ENCODE measurements at places on chromosomes 1 and 21.

DNA sequence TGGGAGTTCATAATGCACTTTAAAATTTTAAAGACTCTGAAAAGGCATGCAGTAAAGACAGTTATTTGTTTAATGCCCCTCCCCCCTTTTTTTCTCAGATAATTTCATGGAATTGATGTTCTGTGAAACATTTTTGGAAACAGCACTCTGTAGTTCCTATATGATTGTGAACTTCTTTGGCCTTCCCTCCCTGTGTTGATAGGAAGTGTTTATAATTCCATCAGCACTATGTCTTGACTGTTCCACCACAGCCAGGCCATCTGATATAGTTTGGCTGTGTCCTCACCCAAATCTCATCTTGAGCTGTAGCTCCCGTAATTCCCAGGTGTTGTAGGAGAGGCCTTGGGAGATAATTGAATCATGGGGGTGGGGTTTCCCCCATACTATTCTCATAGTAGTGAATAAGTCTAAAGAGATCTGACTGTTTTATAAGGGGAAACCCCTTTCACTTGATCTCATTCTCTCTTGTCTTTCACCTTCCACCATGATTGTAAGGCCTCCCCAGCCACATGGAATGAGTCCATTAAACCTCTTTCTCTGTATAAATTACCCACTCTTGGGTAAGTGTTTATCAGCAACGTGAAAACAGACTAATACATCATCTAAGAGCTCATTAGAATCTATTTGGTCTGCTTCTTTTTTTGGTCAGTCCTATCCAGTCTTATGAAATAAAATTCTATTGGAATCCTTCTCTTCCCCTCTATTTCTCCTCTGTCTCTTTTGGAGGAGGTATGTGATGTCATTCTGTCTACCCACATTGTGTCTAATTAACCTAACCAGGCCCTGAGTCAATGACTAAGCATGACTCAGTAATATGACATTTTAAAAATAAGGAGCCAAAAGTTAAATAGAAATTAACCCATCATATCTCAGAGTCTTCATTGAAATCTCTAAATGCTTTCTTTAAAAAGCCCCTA is 8.9 kb downstream of the CCDC185 start:
- DNase-seq = no peak

GRCh38 chr1:52306227-52307006 is 59.6 kb downstream of the CC2D1B start:
- no peak for DNase-seq

DNA sequence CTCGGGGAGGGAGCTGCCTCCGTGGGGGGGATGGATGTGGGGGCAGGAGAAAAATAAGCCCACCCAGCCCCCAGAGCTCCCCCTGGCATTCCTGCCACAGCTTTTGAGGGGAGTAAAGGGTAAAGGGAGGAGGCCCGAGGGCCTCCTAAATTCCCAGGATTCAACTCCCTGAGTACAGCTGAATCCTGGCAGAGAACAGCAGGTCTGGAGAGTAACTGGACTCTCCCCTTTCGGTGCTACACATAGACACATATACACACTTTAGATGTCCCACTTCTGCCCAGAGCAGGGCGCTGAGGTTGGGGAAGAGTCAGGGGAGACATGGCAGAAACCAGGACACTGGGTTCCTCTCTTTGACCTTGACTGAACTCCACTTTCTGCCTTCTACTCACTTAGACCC is 3.0 kb downstream of the KIRREL1 start:
- no peak for DNase-seq

GRCh38 chr1:95133687-95134086 is 16.5 kb downstream of the TLCD4 start:
- no peak for DNase-seq

- no peak for DNase-seq
Observed at GRCh38 chr1:187275346-187275745, 446.6 kb downstream of the PLA2G4A start.

DNA sequence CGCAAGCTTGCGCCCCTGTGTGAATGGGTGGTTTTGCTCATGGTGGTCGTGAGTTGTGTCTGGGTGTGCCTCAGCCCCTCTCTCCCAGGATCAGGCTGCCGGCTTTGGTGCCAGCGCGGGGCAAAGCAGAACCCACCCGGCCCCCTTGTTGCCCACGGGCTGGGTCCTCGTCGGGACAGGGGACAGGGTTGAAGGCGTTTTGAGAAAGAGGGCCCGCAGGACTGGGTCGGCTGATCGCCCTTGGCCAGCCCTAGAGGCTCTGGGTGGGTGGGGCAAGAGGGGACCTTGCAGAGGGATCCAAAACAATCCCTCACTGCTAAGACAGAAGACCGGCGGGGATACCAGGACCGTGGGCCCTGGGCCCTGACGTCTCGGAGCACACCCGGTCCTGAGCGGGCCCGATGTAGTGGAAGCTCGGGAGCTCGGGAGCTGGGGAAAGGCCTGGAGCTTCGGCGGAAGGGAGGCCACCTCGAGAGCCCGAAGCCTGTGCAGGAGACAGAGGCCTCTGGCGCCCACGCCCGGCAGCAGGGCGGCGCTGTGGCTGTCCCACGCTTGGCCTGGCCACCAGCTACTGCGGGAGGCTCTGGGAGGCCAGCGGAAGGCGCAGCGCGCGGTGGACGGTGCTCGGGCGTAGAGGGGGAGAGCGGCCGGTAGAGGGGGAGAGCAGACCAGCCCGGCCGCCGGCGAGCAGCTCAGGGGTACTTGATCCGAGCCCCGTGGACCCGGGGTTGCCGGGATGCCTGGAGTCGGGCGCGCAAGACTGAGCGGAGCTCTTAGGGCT is 2.8 kb upstream of the ZNF678 start:
- DNase-seq = no peak

DNA sequence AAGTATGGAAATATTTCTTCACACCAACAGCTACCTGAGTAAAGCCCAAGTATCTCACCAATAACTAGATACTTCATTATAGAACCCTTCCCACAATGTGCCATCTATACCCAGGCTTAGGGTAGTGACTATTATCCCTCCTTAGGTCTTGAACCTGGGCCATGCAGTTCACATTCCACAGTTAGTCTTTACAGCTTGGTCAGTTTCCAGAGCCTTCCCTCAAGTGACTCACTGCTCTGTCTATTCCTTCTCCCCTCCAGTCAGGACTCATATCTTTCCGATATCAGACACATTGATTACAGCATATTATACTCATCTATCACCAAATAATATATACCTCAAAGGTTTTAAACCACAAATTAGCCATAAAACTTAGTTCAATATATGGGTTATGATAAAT is 23.6 kb downstream of the VAMP4 start:
- DNase-seq = no peak

- no peak for DNase-seq
Observed at GRCh38 chr1:199073166-199073565, 434.3 kb downstream of the PTPRC start.
